ENCODE measurements at places on chromosomes 4 and X. TPM values are rescaled to one million over a fixed set of nuclear protein-coding genes. Genes with fewer than 3 reads are reported as not detected.

- no peak for DNase-seq
Observed at GRCh38 chr4:14743601-14744000, 258.7 kb upstream of the CPEB2 start.

- no peak for DNase-seq
Observed at GRCh38 chr4:8200302-8200975, 1.3 kb downstream of the SH3TC1 start.

DNA sequence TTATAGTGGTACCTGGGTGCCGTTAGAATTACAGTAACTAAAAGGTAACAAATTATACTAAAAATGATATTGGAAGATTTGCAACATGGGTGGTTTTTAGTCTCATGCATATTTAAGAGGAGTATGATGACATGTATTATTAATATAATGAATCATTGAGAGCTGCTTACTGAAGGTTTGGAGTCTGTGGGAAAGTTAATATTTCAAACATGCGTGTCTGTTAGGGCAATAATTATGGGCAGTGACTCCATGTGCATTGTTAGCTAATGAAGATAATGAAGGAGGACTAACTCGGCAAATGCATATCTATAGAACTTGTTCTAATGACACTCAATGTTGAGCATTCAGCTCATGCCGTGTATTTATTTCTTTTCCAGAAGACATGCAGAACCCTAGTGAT is 47.1 kb downstream of the MTHFD2L start:
- DNase-seq, result no peak

DNA sequence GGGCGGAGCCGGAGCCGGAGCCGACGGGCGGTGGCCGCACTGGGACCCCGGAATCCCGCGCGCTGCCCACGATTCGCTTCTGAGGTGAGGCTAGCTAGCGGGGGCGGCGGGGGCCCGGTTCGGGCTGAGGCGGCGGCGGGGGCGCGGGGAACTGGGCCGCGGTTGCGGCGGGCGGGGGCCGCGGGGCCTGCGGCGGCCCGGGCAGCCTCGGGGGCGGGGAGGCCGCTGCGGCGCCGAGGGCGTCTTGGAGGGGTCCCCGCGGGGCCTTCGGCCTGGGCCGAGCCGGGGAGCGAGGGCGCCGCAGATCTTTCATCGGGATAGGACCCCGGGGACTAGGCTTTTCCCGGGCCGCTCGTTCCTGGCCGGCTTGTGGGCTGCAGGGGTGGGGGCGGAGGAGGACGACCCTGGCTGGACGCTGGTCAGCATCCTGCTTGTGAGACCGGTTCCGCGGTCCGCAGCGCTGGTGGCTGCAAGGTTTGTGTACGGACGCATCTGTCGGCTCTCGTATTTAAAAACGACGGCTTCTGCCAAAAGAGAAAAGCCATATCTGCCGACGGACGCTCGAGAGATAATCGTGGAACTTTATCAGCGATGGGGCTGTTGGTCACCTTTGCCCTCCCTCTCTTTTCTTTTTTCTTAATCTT is 419 bp downstream of the ADD1 start:
- no peak for DNase-seq

GRCh38 chr4:127634181-127634580 is 1.4 kb downstream of the INTU start:
- no peak for DNase-seq

GRCh38 chr4:153232768-153233167 is 28.5 kb downstream of the TRIM2 start:
- peak; percentile 17 for DNase-seq

GRCh38 chrX:86154553-86154952 is 6.3 kb downstream of the DACH2 start:
- DNase-seq, result no peak

The CT55 gene
- polyA plus RNA-seq, result not detected

The NBDY gene
- 47.3 TPM for polyA plus RNA-seq

The PLXNB3 gene
- polyA plus RNA-seq, result 3.9 TPM

The KIAA1210 gene
- not detected for polyA plus RNA-seq

The GPC3 gene
- not detected for polyA plus RNA-seq

All from A549 (cell line).